SW480 (cell line): ENCODE measurements at places on chromosomes 12 and 14.

- no peak for DNase-seq
Observed at GRCh38 chr12:25018146-25018545, 69.2 kb upstream of the BCAT1 start.

DNA sequence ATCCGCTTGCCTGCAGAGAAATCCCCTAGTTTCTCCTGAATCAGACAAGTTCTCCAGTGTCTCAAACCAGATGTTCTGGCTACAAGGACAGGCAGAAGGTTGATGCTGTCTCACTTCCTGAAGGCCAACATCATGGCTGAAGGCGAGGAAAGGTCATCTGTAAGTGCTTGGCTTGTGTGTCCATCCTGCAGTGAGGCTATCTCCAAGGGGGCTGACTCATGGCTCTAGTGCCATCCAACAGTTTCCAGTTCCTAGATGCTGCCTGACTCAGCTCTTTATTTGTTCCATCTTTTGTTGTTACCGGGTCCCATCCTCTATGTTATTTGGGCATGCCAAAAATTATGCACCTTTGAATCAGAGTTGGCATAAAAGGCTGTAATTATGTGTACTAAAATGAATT, 232.1 kb upstream of the TBX3 start:
- DNase-seq, result no peak

DNA sequence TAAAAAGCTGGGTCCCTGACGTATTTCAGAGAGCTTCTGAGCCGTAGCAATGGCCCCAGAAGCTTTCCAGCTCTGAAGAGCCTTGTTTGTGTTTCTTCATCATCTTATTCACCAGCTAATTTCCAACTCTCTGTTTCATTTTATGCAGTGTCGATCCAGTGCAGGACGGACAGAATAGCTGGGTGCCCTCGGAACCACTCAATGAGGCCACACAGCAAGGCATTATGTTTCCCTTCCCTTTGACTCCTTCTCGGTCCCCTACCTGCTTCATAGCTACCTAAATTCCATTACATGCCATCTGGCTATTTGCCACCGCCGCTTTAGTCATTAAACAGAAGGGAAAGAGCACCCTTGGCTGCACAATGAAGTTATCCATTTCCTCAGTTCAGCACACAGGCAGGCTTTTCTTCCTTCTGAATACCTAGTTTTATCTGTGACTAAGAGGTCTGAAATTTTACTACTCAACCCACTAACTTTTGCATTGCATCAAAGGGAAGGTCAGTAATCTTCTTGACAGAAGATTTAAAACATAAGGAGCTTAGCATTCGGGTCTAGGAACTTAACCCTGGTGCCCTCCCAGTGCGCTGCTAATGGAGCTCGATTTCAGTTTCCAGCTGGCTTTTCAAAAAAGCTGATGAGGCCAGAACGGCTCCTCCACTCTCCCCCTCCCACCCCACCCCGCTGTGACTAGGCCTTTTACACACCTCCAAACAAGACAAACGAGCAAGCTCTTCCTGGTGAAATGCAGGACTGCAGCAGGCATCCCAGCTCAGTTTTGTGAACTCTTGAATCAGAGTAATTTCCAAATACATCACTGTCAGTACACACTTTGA, 176.8 kb downstream of the GXYLT1 start:
- no peak for DNase-seq

GRCh38 chr12:110020956-110021355, 21.7 kb downstream of the ANKRD13A start:
- DNase-seq, result no peak

DNA sequence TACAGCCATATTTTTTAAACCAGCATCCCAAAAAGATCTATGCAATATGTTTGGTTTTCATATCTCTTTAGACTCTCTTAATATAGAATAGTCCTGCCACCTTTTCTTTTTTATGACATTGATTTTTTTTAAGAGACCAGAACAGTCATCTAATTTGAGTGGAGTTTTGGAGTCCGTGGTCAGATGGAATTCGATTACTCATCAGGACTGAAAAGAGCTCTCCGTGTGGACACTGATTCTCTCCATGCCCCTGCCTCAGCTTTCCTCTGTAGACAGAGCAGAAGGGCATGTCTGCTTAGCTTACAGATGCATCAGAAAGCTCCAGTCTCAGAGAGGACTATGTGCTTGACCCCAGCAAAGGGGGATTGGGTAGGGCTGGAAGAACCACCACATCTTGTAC, 27.8 kb downstream of the SMCO2 start:
- peak; percentile 98 for DNase-seq

DNA sequence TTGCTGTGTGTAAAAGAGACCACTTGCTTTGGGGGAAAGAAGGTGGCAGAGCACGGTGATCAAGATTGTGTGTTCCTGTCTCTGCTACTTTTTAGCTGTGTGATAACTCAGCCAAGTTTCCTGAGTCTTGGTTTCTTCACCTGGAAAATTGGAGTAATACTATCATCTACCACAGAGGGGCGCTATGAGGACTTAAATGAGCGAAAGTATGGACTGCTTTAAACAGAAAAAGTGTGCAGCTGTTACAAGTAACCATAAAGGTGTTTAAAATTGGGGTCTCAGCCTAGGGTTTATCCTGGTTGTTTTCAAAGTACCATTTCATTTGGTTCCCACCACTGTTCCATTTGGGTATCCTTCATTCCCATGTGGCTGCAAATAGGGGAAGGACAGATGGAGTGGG, 65.9 kb upstream of the WSCD2 start:
- DNase-seq, result peak; percentile 13

GRCh38 chr14:89379006-89379405, 38.0 kb downstream of the FOXN3 start:
- DNase-seq, result no peak

GRCh38 chr14:76456200-76456599, 80.3 kb downstream of the ESRRB start:
- DNase-seq, result peak; percentile 48

GRCh38 chr12:51012570-51013236, 13.5 kb downstream of the SLC11A2 start:
- no peak for DNase-seq

- peak; percentile 56 for DNase-seq
Observed at GRCh38 chr12:122062832-122063693, 15.5 kb upstream of the MLXIP start.
